ENCODE measurements at places on chromosomes 1 and 21.

- DNase-seq = no peak
Observed at GRCh38 chr1:52550447-52550846, 2.4 kb downstream of the TUT4 start.

GRCh38 chr1:26784886-26785285, 2.9 kb upstream of the PIGV start:
- no peak for DNase-seq

DNA sequence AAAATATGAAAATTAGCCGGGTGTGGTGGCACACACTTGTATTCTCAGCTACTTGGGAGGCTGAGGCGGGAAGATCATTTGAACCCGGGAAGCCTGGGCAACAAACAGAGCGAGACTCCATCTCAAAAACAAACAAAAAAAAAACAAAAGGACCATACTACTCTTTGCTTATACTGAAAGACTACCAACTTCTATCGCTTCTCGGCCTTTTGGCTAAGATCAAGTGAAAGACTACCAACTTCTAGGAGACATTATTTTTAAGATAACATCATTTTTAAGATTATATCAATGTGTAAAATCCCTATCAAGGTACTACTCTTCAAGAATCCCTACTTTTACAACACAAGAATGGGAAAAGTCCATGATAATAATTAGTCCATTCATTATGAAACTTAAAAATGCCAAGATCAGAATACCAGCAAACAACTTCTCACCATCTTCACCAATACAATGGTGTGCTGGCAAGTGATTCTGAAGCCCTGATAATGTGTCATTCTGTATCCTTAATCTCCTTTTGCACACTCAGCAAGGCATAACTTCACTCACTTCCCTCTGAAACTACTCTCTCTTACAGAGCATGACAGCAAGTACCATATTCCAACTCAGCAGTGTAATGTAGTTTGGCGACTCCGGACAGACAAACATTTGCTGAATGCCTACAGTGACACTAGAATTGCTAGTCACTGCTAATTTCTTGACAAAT, 1.7 kb downstream of the PTP4A2 start:
- no peak for DNase-seq

DNA sequence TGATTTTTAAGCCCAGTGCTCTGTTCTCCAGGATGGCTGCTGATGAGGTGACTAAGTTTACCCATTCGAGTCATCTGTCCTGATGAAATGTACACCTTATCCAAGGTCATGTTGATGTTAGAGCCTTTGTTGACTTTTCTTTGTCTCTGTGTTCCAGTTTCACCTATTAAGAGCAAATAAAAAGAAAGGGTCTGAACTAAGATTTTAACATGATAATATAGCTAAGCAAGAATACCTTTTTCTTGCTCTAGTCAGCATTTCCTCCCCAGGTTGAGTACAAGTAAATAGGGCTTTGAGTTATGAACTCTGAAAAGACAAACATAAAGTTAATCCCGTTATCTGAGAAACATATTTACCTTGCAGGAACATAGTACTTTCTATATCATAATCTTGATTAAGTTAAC, 52.1 kb upstream of the GPR88 start:
- DNase-seq = no peak

DNA sequence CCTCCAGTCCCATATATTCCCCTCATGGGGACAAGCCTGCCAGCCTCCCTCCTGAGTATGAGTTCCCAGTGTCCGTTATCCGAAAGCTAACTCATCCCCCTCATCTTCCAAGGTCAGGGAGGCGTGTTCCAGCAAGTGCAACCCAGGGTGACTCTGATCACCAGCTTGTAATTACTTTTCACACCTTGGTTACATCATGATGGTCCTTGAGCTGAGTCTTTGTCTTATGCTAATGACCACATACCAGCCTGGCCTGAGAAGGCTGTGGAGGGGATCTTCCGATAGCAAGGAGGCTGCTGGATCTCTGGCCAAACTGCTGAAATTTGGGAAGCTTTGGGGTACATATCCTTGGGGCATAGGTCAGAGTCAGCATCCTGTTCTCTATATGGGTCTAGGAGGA, 99.6 kb downstream of the DDX20 start:
- DNase-seq = no peak

GRCh38 chr1:175394739-175395138, 202.2 kb upstream of the KIAA0040 start:
- DNase-seq = no peak

DNA sequence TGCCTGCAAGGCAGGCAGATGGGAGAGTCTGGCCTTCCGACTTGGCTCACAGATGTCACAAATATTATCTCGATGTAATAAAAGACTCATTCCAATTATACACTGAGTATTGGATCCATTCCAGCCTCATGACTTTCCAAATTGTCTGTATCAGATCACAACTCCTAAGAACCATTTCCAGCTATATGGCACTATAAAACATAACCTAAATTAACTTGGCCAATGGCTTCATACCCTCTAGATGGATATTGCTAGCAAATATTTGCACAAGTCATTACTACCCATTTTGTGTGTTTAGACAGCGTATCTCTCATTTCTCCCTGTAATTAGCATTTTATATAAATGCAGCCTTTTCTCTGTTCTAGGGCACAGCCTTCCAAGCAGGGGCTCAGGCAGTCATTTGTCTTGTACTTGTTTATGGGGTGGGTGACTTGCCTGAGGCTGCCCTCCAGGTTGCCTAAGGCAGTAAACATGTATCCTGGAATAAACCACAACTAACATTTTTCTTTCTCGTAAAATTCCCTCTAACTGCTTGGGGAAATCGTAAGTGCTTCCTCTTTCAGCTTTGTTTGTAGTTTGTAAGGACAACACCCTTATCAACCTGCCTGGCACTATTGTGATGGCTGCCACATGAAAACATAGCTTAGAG, 70.6 kb upstream of the KCNJ6 start:
- no peak for DNase-seq

GRCh38 chr21:16407403-16408240, 677.8 kb downstream of the USP25 start:
- no peak for DNase-seq

DNA sequence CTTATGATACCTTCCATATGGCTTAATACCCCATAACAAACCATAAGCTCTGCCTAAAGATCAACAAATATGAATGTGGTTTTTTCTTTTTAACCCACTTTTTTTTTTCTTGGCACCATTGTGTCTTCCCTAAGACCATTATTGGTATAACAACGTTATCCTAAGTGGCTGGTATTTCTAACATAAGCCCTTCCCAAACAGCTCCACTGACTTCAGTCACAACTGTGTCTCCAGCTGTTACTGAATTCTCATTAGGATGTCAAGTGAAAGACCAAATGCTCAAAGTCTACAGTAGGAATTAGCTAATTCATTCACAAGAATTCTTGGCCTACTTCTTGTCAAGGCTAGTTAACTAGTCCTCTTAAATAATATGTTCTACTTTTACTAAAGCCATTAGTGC, 4.2 kb upstream of the RXRG start:
- DNase-seq = no peak

DNA sequence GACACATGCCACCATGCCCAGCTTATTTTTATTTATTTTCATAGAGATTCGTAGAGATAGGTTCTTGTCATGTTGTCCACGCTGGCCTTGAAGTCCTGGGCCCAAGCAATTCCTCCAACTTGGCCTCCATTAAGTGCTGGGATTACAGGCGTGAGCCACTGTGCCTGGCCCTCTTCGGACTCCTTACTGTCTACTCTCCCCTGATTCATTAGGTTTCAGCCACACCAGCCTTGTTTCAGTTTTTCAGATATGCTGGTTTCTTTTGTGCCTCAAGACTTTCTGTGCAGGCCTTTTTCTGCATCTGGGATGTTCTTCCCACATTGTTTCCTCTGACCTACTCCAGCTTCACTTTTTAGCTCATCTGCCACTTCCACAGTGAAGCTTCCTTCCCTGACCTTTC, 85.4 kb downstream of the CACNA1E start:
- no peak for DNase-seq

DNA sequence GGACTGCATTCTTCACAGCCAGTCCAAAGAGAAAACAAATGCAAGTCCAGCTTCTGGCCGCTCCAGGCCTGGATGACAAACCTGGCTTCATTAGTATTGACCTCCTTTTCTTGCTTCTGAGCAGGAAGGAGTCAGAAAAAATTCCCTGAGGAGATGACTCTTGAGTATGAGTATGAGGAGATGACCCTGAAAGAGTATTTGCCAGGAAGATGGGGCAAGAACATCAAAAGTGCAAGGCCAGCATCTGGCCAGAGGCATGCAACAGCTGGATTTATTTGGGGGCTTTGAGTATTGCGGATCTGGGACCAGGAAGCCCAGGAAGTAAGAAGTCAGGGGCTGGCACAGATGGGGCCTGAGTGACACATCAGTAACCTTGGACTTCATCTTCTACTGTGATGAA, 113.9 kb downstream of the GLIS1 start:
- no peak for DNase-seq

- DNase-seq = no peak
Observed at GRCh38 chr1:191752342-191752741, 405.9 kb upstream of the RGS18 start.

DNA sequence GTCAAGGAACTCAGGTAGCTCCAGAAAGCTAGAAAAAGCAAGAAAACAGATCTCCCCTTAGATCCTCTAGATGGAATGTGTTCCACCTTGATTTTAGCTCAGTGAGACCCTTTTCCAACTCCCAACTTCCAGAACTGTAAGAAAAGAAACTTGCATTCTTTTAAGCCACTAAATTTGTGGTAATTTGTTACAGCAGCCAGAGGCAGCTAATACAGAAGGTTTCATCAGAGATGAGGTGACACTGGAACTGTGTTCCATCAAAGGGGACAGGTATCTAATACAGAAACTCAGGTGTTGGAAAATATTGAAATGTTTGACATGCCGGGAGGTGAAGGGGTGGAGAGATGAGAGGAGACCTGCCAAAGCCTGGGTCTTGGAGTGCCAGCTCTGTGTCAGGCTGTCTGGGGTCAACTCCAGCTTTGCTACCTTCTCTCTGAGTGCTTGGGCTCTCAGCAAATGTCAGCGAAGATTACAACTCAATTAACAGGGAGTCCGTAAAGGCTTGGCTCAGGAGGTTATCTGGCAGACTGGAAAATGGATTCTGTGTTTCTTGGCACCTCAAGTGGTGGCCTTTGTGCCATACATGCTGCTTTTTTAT, 71.3 kb downstream of the PLPP3 start:
- DNase-seq = no peak

- DNase-seq = peak; percentile 82
Observed at GRCh38 chr1:12078938-12079861, 16.1 kb downstream of the TNFRSF8 start.

- peak; percentile 20 for DNase-seq
Observed at GRCh38 chr1:231512147-231512698, 16.2 kb upstream of the TSNAX start.

DNA sequence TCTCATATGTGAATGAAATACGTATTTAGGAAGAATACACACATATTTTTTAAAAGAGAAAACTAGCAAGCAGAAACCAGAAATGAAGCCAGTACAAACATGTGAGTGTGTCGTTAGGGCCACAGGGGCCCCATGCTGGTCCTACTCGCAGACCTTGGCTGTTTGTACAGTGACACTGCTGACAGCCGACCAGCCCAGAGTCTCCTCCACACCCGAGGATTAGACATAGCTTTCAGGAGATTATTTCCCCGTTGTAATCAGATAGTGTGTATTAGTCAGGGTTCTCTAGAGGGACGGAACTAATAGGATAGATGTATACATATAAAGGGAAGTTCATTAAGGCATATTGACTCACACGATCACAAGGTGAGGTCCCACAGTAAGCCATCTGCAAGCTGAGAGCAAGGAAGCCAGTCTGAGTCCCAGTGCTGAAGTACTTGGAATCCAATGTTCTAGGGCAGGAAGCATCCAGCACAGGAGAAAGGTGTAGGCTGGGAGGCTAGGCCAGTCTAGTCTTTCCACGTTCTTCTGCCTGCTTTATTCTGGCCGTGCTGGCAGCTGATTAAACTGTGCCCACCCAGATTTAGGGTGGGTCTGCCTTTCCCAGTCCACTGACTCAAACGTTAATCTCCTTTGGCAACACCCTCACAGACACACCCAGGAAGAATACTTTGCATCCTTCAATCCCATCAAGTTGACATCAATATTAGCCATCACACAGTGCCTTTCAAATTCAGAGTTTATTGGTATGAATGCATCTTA, 51.2 kb downstream of the DIP2A start:
- no peak for DNase-seq

GRCh38 chr21:42107881-42108553, 36.9 kb downstream of the UMODL1 start:
- no peak for DNase-seq

DNA sequence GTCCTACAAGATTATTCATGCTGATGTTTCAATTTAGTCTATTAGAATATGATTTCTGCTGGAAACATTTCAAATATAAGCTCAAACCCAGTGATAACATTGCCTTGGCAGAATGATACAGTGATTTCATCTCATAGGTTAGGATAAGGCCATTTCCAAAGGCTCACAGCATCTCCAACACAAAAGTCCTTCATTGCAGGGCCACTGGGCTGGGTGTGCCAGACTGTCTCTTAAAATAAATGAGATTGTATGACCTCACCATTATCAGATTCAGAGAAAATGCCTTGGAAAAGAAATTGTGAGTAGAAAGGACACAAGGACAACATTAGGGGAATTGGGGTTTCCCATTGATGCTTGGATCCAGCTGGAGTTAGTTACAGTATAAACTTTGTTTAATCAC, 30.4 kb downstream of the NGF start:
- no peak for DNase-seq

DNA sequence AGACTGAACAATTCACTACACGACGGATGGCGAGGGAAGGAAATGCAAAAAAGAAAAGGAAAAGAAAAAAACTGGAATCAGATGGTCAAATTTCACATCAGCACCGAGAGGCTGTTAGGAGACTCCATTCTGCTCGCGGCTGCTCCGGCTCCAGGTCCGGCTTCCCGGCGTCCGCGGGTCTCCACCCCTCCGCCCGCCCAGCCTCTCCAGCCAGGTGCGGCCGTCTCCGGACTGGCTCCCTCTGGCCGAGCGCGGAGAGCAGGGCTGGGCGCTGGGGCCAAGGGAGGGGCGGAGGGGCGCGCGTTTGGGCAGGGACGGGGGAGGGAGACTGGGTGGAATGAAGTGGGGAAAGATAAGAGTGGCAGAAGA, 332 bp downstream of the KCNJ6 start:
- DNase-seq = no peak

DNA sequence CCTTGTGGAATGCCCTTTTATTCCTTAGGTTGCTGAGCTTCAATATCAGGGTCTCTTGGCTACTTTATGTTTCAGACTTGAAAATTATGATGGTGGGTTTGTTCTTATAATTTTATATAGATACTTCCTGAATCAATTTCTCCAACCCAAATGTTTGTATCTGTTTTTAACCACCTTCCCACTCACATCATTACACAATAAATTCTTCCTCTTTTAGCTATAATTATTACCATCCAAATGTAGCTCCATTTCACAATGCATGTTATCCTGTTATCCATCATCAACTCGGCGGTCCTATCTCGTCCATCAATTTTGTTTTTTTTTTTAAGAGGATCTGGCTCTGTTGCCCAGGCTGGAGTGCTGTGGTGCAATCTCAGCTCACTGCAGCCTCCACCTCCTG, 357.6 kb upstream of the ZP4 start:
- DNase-seq = no peak

GRCh38 chr21:40053007-40053406, 185.8 kb downstream of the PCP4 start:
- DNase-seq = no peak

Measured in GM12878 (cell line).